ENCODE measurements at places on chromosomes 11 and 22.

- no peaks in the 10 kb centered on the region for H3K27me3 ChIP-seq
- H3K36me3 ChIP-seq: no peaks in the 10 kb centered on the region
- H3K4me3 ChIP-seq: no peak overlapping the region
- H3K27ac ChIP-seq: no peak overlapping the region
- DNase-seq: no peak
- H3K4me1 ChIP-seq: peaks cover 14% of the 10 kb centered on the region
Observed at GRCh38 chr11:13140028-13140870, 131.1 kb downstream of the RASSF10 start.

DNA sequence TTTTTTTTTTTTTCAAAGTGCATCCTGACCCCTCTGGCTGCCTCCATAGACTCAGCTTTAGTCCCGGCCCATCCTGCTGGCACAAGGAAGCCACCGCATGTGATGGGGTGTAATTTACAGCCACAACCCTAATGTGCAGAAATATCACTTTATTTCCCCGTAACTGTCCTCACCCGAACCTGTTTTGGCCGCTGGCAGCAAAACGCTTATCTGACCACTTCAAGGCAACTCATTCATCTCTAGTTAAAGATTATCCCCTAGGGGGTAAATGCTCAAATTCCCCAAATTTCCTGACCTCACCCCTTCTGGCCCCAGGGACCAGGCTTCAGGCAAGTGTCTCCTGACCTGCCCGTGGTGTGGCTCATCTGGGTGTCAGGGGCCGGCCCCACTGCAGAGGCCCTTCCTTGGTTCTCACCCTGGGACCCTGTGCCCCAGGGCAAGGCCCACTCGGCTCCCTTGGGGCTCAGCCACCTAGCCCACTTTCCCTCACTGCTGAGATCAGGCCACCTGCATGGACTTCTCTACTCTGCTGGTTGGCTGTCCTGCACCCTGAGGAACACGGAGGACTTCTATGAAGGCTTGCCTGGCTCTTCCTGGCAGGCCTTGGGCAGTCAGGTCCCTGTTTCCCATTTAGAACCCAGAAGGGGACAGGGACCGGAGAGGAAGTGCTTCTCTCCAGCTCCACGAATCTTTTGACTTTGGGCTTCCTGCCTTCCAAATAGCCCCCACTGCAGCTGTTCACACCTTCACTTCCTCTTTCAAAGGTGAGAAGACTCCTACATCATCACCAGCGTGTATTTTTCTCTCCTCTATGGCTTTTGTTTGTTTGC lies 53.3 kb downstream of the WNT11 start:
- no peak overlapping the region for H3K27ac ChIP-seq
- no peaks in the 10 kb centered on the region for H3K36me3 ChIP-seq
- H3K4me1 ChIP-seq: peaks cover 13% of the 10 kb centered on the region
- peak; percentile 33 for DNase-seq
- peaks cover 31% of the 10 kb centered on the region for H3K27me3 ChIP-seq

GRCh38 chr11:3838504-3838903 lies 2.3 kb downstream of the RHOG start:
- H3K27ac ChIP-seq: no peak overlapping the region
- no peak overlapping the region for H3K4me3 ChIP-seq
- H3K36me3 ChIP-seq: no peaks in the 10 kb centered on the region
- DNase-seq: no peak
- H3K27me3 ChIP-seq: no peaks in the 10 kb centered on the region

DNA sequence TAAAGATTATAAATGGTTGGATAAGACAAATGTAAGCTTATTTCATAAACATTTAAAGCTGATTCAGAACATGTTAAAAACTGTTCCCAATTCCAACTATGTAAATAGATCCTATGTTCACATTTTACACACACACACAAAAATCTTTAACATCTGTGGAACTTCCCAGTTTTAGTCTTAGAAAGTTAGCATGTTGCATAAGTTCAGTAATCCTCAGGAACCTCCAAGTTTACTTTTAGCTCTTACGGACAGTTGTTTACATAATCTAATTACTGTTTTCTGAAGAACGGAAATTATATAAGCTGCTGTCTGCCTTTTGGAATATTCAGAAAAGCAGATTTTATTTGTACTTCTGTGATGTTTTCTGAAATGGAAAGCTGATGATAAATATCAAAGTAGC lies 53.3 kb downstream of the PANX1 start:
- no peaks in the 10 kb centered on the region for H3K27me3 ChIP-seq
- DNase-seq: no peak
- no peak overlapping the region for H3K4me3 ChIP-seq

GRCh38 chr11:64854534-64855502 lies 10.4 kb upstream of the CDC42BPG start:
- H3K27me3 ChIP-seq: no peaks in the 10 kb centered on the region
- no peak overlapping the region for H3K4me3 ChIP-seq
- no peaks in the 10 kb centered on the region for H3K4me1 ChIP-seq
- H3K36me3 ChIP-seq: no peaks in the 10 kb centered on the region
- H3K27ac ChIP-seq: no peak overlapping the region

- no peaks in the 10 kb centered on the region for H3K36me3 ChIP-seq
- H3K27ac ChIP-seq: no peak overlapping the region
- H3K4me1 ChIP-seq: no peaks in the 10 kb centered on the region
- no peak overlapping the region for H3K4me3 ChIP-seq
- H3K27me3 ChIP-seq: no peaks in the 10 kb centered on the region
Observed at GRCh38 chr22:25358421-25359170, 139.2 kb downstream of the CRYBB2 start.

- peak overlapping the region; percentile 89 for H3K4me3 ChIP-seq
- peak; percentile 72 for DNase-seq
- no peak overlapping the region for H3K27ac ChIP-seq
- no peaks in the 10 kb centered on the region for H3K36me3 ChIP-seq
Observed at GRCh38 chr11:72812967-72813739, 1.1 kb upstream of the ATG16L2 start.

GRCh38 chr11:114612686-114613085 lies 17.1 kb upstream of the NXPE4 start:
- no peaks in the 10 kb centered on the region for H3K36me3 ChIP-seq
- no peak overlapping the region for H3K27ac ChIP-seq
- H3K27me3 ChIP-seq: no peaks in the 10 kb centered on the region
- H3K4me1 ChIP-seq: no peaks in the 10 kb centered on the region
- DNase-seq: no peak

DNA sequence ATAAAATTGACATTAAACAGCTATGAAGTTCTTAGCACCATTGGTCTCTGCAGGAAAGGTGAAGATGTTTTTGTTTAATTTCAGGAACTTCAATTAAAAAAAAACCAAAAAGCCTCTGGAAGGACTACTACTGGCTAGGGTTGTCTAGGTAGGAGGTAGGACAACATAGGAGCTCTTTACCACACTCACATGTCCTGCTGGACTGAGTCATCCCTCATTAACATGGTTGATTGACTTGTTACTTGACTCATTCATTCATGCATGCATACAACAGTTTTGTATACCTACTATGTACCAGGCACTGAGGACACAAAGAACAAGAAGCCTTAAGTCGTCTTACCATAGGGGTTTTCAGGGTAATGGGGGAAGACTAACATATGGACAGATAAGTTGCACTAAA lies 216.9 kb upstream of the ARHGAP20 start:
- no peaks in the 10 kb centered on the region for H3K4me1 ChIP-seq
- H3K4me3 ChIP-seq: no peak overlapping the region
- H3K36me3 ChIP-seq: no peaks in the 10 kb centered on the region
- H3K27ac ChIP-seq: no peak overlapping the region

DNA sequence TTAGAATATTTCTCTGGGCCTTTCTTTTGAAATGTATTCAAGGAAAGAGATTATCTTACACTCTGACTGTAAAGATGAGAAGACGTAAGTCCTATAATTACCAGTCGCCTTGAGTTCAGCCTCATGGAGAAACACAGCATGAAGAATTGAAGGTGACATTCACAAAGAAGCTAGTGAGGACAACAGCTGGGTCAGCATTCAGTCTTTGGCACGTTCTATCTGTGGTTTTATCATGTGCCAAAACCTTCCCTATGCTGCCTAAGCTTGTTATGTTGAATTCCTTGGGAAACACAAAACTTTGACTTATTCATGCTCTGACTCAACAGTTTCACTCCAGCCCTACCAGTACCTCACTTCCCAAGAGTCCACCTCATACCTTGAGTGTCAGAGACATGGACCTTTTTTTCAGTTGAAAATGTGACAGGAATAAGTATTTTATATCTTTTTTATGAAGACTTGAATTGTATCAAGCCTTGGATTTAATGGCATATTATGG lies 198.8 kb upstream of the KIRREL3 start:
- H3K27ac ChIP-seq: no peak overlapping the region
- no peaks in the 10 kb centered on the region for H3K27me3 ChIP-seq
- H3K4me3 ChIP-seq: no peak overlapping the region
- H3K4me1 ChIP-seq: no peaks in the 10 kb centered on the region
- DNase-seq: no peak

DNA sequence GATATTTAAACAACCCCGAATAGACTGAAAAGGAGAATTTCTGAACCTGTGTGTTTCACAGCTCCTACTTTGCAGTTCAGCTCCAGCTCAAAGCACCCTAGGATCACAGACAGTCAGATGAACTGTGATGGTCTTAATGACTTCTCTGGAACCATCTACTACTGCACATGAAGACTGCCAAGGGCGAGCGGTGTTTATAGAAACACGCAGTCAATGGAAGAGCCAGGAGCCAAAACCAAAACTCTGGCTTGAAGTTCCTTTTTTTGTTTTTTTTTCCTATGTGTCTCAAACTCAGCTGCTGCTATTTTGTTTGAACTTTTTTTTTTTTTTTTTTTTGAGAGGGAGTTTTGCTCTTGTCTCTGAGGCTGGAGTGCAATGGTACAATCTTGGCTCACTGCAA lies 382.6 kb upstream of the SYN3 start:
- H3K4me1 ChIP-seq: no peaks in the 10 kb centered on the region
- H3K36me3 ChIP-seq: no peaks in the 10 kb centered on the region
- H3K27ac ChIP-seq: no peak overlapping the region

GRCh38 chr11:43555816-43556611 lies 124.5 kb upstream of the HSD17B12 start:
- peak; percentile 46 for DNase-seq
- no peak overlapping the region for H3K27ac ChIP-seq
- no peaks in the 10 kb centered on the region for H3K36me3 ChIP-seq
- peaks cover 54% of the 10 kb centered on the region for H3K4me1 ChIP-seq
- peak overlapping the region; percentile 42 for H3K4me3 ChIP-seq

GRCh38 chr11:25094085-25094802 lies 597.4 kb downstream of the LUZP2 start:
- H3K27me3 ChIP-seq: no peaks in the 10 kb centered on the region
- no peak for DNase-seq
- H3K4me3 ChIP-seq: no peak overlapping the region
- H3K27ac ChIP-seq: no peak overlapping the region
- no peaks in the 10 kb centered on the region for H3K36me3 ChIP-seq
- no peaks in the 10 kb centered on the region for H3K4me1 ChIP-seq

DNA sequence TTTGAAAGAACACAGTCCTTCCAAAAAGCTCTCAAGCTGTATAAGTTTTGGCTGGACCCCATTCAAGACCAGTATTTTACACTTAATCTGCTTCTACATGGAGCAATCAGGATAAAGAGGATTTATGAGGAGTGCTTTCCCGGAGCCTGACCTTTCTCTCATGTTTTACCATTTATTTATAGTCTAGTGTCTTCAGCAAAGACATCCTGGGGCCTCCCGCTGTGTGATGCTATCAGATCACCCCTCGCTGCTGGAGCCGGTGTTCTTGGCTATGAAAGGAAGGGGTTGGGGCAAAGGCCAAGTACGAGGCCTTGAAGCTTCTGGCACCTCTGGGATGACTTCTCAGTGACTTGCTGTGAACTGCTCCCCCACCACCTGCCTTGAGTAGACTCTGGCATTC lies 189.6 kb downstream of the ADAMTS15 start:
- DNase-seq: no peak
- H3K27ac ChIP-seq: no peak overlapping the region
- no peak overlapping the region for H3K4me3 ChIP-seq
- H3K27me3 ChIP-seq: no peaks in the 10 kb centered on the region
- no peaks in the 10 kb centered on the region for H3K36me3 ChIP-seq

DNA sequence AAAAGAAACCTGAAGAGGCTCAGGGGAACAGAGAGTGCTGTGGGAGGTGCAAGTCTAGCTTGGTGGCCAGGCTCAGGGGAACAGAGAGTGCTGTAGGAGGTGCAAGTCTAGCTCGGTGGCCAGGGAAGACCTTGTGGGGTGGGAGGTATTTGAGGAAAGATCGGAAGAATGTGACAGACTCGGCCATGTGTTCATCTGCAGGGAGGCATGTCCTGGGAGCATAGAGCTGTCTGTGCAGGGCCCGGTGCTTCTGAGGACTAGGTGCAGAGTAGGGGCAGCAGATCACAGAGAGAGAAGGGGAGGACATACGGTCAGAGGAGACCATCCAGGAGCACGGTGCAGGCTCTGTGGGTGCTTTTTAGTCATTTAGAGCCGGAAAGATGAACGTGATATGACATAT lies 10.8 kb downstream of the IFITM10 start:
- no peak overlapping the region for H3K4me3 ChIP-seq
- peaks cover 83% of the 10 kb centered on the region for H3K27me3 ChIP-seq
- no peaks in the 10 kb centered on the region for H3K4me1 ChIP-seq
- no peaks in the 10 kb centered on the region for H3K36me3 ChIP-seq
- H3K27ac ChIP-seq: no peak overlapping the region

Data from neural progenitor cell (in vitro differentiated cells).